ENCODE measurements at places on chromosomes 4 and X.

DNA sequence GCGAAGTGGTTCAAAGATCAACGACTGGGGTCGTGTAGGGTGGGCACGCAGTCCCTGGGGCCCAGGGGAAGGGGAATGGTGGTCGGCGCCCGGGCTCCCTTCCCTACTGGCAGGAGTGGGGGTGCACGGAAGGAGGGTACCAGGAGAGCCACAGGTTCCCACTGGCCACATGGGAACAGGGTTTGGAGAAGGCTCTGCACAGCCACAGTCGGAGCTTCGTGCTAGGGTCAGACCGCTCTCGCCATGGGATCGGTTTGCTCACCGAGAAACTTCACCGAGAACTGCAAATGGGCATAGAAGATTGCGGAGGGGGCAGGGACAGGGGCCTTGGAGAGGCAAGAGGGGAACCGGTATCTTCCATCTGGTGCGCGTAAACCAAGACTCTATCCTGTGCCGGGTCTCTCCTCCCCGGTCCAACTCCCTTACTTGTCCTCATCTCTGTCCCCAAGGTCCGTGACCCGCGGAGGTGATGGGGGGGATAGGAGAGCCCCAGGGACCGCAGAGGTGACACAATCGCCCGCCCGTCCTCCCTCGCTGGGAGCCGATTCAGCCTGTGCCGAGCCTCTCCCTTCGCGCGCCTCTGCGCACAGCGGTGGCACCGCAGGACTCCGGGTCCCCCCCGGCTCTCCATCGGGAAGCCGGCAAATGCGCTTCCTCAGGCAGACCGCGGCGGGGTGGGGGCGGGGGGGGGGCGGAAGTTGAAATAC, 1.0 kb downstream of the SCD5 start:
- DNase-seq, result no peak

DNA sequence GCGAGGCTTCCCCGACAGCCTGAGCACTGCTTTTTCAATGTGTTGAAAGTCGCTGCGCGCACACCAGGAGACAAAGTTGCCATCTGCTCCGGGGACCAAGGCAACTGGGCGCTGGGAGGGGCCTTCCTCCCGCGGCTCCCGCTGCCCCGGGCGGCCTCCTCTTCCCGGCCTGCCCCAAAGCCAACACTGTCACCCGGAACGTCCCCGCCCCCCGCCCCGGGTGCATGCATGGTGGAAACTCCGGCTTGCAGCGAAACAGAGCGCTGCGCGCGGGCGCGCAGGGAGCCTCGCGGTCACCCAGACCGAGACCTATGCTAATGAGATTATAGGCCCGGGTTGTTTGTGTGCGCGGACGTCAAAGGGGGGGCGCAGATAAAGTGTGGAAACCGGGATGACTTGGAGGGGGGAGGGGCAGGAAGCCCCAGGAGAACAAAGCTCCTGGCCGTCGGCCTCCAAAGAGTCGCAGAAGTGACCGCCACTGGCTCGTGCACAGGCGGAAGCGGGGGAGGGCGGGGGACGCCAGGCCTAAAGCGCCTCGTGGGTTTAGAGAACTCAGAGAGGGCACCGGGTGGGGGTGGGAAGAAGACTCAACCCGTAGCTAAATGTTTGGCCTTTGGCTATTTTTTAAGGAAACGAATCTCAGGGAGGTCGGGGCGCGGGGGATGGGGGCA, 88.8 kb downstream of the BCOR start:
- DNase-seq, result no peak

DNA sequence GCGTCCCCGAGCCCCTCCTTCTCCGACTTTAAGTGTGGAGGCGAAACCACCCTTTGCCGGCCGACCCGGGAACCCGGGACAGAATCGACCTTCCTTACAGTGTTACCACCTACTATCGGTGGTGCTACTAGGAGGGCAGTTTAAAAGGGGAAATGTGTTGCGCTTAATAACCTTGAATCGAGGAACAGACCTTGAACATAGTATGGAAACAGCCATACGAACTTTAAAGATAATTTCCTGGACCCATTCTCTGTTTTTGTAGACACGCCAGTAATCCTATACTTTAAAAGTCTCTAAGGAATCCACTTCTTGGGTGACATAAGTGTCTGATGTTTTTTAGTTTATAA, 1.5 kb downstream of the ING2 start:
- no peak for DNase-seq

DNA sequence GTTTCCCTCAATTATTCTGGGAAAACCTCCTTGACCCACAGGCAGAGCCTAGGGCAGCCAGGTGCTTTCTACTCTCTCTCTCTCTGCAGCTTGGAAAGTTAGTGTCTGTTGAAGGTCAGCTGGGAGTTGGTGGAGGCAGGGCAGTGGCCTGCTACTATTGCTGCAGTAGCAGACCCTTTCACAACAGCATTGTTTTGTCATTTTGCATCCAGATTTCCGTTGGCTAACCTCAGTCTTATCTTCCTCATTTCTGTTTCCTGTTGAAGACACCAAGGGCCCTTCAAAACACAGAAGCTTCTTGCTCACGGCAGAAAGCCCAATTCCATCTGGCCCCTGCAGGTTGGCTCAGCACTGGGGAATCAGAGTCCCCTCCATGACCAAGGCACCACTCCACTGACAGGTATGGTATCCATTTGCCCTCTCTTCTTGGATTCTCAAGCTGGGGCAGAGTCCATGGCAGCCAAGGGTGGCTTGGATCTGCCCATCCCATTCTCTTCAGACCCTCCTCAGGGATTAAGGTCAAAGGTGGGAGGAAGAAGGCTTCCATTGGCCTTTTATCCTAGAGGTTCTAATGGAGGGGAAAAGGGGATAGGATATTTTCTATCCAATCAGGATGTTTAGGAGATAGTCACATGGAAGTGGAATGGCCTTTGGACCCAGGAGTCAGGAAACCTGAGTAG, 24.6 kb downstream of the VSIG4 start:
- no peak for DNase-seq

DNA sequence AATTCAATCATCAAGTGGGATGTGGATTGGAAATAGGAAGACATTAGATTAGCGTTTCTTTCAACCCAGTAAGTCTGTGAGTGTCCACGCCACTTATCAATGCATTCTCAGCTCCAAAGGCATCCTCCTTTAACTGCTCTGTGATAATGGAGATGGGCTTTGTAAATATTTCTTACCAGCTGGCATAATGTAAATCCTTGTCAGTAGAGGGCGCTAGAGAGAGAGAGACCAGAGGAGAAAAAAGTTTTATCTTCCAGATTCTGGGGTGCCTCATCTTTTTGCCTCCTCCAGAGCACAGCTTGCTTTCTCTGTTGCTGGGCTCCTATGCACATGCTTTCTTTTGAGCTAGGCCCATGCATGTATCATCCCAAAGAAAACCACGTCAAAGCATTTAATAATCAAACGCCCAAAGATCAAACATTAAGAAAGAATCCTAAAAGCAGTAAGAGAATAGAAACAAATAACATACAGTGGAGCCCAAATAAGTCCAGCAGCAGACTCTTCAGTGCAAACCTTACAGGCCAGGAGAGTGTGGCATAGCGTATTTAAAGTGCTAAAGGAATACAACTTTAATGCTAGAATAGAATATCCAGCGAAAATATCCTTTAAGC, 9.6 kb upstream of the MTMR1 start:
- DNase-seq, result no peak

DNA sequence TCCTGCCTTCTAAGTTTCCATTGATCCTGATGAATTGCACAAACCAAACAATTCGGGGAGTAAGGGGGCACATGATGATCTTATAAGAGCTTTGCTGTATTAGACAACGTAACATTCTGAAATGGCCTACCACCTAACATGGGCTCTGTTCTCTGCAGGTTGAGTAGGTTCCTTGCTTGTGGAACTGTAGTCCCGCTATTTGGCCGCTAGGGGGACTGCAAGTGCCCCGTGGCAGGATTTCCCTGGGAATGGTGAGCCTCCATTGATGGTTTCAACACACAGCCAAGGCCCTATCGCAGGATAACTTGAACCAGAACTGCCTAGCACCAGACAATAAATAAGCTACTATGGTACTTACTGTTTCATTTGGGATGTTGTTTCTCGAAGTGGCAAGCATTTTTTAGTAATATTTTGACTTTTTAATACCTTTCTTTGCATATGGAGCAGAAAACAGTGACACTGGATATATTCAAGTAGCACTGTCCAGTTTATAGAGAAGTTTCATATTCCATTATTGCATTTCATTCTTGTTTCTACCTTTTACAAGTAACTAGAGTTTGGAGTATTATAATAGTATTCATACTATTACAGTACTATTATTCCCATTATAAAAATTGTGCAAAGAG, 11.9 kb downstream of the AR start:
- DNase-seq, result peak; percentile 1
